ENCODE measurements at places on chromosomes 1 and 21.

DNA sequence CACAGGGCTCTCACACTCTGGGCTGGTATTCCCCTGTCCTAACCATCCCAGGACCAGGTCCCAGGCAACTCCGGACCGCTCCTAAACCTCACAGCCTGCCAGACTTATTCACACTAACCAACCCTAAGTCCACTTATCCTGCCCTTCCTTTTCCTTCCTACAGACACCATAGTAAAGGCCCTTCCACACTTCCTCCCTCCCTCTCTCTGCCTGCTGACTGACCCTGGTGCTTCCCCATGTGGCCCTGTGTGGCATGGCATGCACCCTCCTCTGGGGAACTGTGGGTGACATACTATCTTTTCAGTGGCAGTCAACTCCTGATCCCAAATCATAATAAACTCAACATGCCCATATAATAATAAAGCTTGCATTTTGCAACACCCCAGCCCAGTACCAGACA is 155.1 kb upstream of the DNAH14 start:
- no peak for DNase-seq

DNA sequence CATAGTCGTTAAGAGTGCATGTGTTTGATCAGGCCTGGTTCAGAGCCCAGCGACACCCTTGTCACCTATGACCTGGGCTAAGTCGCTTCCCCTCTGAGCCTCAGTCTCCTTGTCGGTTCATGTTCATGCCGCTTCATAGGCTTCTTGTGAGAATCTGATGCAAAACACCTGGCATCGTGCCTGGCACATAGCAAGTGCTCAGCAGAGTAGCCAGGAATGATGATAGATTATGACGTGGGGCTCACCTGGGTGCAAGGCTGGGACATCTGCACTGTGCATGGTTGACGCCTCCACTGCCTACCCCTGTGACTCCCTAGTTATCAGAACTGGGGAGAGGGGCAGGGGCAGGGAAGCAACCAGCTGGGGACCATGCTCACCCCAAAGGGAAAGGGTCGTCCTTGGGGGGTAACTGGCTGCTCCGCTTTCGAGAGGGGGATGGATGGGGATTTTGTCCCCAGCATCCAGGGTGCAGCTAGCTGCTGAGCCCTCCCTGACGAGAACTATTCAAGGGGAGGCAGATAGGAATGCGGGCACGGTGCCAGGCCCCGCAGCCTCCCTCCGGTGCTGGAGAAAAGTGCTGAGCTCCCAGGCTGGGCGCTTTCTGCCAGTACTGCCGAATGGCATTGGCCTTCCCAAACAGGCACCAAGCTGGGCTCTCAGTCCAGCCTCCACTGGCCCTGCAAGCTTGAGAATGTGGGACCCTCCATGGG is 9.3 kb downstream of the EFHD2 start:
- no peak for DNase-seq

DNA sequence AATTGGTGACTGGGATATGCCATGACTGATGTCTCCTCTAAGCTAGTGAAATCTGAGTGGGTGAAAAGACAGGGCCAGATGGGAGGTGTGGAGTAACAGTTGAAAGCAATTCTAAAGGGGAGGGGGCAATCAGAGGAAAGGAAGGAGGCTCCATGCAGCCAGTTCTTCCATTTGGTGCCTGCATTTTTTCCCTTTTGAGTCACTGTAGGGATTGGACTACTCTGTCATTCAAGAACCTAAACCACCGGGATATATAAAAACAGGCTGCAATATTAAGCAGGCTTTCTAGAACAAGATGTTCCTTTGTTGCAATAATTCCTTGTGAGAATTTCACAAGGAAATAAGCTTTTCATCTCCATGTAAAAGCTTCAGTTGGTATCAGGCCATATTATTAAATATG is 18.3 kb downstream of the CLIC6 start:
- no peak for DNase-seq

DNA sequence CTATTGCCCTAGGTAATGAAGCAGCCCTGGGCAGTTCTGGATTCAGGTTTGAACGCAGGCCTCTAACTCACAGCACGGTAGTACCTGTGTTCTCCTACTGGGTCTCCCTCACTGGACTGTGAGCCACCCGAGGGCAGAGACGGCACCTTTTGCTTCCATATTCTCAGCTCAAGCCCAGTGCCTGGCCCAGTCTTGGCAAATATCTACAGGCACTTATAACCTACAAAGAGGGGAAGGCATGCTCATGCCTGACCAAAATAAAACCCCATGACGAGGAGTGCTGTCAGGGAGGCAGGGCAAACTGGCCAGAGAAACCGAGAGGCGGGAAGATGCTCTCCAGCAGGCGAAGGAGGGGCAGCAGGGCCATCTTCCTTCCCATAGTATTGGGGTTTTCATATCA is 91.1 kb downstream of the DDX20 start:
- DNase-seq, result no peak

DNA sequence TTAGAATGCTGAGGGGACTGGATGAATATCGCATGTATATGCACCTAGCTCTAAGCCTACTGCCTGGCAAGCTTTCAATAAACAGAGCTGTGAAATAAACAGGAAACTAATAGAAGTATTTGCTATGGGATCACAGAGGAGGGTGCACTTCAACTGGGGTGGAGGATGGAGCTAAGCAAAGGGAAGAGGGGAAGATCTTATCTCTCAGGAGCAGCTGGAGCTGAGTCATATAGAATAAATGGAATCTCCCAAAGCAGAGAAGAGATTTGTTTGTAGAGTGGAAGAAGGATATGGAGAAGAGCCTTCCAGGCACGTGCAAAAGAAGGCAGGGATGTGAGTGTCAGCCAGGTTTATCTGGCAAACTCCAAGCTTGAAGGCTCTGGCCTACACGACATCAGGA is 17.0 kb upstream of the KCNA10 start:
- DNase-seq, result no peak

GRCh38 chr1:207842506-207842905 is 68.4 kb downstream of the CD34 start:
- no peak for DNase-seq

- DNase-seq, result no peak
Observed at GRCh38 chr1:5998051-5998905, 6.1 kb upstream of the NPHP4 start.

DNA sequence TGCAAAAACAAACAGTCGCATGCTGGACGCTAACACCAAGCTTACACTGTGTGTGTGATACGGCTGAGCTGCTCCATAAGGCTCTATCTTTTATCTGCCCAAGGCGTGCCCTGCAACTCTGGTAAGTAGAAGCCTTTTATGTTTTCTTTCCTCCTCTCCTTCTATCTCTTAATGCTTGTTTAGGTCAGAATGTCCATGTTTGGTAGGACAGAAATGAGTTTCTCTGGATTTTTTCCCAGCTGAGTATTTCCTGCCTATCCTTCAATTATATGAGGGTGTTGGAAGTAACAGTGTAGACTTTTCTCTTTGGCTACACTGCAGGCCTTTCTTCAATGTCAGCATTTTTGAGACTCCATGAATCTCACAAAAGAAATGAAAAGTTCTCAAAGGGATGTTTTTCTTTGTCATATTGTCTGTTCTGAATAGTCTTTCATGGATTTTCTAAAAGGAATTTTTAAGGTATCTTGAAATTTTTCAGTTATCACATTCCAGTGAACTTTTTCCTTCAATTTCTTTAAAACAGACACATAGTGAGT is 124.2 kb downstream of the MACF1 start:
- no peak for DNase-seq

GRCh38 chr1:20366463-20367115 is 75.9 kb downstream of the VWA5B1 start:
- DNase-seq, result no peak

- DNase-seq, result no peak
Observed at GRCh38 chr1:17013491-17014320, 2.0 kb upstream of the ATP13A2 start.

GRCh38 chr1:175287377-175287776 is 94.8 kb upstream of the KIAA0040 start:
- DNase-seq, result no peak

GRCh38 chr1:226967665-226968064 is 27.6 kb downstream of the COQ8A start:
- no peak for DNase-seq

DNA sequence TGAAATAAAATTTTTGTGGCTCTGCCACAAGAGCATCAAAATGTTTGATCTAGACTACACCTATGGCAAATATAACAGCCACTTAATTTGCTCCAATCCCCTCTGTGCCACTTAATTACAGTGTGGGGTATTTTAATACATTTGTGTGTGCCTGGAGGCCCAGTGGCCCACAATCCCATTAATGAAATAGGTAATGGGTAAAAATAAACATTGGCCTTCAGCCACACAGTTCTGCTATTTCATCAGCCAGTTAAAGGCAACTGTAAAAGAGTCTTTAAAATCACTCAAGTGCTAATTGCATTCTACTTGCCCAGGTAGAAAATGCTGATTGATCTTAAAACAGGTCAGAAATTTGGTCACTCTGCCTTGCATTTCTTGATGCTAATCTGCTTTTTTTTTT is 151.6 kb upstream of the UBE2U start:
- no peak for DNase-seq

GRCh38 chr1:217895841-217896240 is 264.7 kb downstream of the SPATA17 start:
- peak; percentile 73 for DNase-seq

DNA sequence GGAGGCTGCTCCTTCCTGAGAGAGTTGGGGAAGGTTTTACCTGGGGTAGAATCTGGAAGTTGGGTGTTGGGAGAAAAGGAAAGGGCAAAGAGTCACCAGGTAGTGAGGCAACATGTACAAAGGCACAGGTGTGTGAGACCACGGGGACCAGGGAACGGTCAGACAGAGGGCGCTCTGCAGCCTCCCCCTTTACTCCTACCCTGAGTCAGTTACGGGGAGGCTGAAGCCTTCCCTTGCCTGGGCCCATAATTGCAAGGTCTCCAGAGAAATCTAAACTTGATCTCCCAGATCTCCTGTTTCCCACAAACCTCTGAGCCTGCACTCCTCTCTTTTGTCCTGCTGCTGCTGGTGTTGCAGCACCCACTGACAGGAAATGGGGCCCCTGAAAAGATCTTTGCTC is 22.0 kb downstream of the CCN1 start:
- DNase-seq, result no peak

DNA sequence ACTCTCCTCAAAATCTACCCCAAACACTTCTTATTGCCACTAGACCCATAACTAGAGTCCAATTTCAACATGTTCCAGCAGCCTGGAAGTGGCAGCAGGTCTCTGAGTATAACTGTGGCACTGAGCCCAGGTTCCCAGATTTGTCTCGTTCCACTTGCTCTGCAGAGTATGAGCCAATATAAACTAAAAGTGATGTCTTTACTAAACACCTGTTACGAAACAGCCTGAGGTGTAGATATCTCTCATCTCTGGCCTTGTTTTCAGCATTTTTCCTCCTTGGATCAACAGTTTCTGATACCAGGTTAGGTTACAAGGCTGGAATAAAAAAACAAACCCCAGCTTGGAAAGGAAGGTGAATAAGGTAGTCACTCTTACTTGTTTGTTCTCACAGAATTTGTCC is 25.2 kb upstream of the PRDX6 start:
- DNase-seq, result no peak

GRCh38 chr1:110956586-110956985 is 7.1 kb downstream of the LRIF1 start:
- no peak for DNase-seq

DNA sequence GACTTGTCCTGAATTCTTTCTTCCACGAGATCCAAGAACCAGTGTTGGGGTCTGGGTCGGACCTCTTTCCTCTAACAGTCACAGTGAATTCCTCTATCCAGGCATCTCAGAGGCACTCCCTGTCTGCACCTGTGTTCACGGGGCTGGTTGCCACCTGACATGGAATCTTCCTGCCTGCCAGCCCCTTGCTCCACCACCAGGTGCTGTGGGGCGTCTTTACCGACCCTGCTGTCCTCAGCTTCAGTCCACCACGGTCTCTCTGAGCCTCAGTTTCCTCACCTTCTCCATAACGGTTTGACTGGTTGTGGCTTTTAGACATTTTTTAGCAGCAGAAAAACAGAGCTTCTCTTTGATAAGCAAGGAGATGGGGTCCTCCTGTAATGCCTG is 62.7 kb downstream of the SDC3 start:
- DNase-seq, result no peak

- no peak for DNase-seq
Observed at GRCh38 chr1:223216531-223217205, 73.6 kb upstream of the TLR5 start.

DNA sequence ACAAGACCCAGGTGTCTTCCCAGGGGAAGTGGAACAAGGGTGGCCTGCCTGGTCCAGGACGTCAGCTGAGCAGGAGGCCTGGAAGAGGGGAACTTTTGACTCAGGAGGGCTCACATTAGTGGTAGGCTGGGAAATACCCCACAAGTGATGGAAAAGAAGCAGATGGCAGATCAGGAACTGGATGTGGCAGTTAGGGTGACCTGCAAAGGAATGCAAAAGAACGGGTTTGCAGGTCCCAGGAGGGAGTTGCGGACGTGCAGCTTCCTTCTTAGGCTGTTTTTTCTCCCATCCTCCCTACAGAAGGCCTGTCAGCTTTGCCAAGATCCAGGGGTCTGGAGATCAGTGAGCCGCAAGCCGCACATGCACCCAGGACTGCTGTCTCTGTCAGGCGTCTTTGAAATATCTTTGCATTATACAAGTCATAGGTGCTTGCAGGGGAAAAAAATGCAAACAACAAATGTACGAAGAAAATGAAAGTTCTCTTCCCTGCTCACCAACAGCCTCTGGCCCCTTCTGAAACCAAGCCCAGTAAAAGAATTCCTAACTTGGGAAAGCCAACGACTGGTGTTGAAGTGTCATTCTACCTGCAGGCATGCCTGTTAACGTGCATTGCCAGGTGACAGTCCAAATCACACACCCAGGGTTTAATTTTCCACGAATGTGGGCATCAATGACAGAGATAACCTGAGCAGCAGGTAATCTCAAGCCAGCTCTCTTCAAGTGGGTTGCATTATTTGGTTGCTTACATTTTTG is 34.4 kb downstream of the NENF start:
- DNase-seq, result no peak

GRCh38 chr1:153494976-153495535 is 34.6 kb upstream of the S100A7 start:
- no peak for DNase-seq

- no peak for DNase-seq
Observed at GRCh38 chr1:160411271-160412027, 11.1 kb downstream of the VANGL2 start.

GRCh38 chr21:40765811-40766210 is 81.1 kb downstream of the DSCAM start:
- peak; percentile 72 for DNase-seq

GRCh38 chr1:113276507-113276906 is 113.8 kb upstream of the MAGI3 start:
- DNase-seq, result no peak
